ENCODE measurements at places on chromosomes 13 and 19.
A peak's percentile ranks its signal among the peaks of the same experiment; 100 is the strongest.

DNA sequence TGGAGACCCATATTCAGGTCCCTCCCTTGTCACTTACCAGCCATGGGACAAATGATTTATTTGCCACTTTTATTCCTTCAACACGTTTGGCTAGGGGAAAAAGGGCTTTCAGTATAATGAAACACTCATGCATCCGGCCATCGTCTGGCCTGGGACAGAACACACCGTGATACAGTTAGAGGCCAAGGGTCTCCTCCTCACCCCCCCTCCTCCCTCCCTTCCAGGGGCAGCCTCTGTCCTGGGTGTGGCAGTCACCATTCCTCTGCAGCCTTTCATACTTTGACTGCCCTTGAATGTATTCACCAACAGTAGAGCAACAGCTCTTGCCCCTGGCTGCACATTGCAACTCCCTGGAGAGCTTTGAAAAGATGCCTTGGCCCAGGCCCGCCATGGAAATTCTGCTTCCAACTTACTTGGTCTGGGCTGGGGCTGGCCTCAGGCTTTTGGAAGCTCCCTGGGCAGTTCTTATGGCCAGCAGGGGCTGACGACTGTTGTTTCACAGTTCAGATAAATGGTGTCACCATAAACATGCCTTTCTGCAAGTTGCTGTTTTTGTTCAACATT is 3.0 kb downstream of the PAK4 start:
- DNase-seq, result no peak

- DNase-seq, result peak; percentile 4
These were observed 330.3 kb upstream of the MIR17HG start for GRCh38 chr13:91017031-91017668.

DNA sequence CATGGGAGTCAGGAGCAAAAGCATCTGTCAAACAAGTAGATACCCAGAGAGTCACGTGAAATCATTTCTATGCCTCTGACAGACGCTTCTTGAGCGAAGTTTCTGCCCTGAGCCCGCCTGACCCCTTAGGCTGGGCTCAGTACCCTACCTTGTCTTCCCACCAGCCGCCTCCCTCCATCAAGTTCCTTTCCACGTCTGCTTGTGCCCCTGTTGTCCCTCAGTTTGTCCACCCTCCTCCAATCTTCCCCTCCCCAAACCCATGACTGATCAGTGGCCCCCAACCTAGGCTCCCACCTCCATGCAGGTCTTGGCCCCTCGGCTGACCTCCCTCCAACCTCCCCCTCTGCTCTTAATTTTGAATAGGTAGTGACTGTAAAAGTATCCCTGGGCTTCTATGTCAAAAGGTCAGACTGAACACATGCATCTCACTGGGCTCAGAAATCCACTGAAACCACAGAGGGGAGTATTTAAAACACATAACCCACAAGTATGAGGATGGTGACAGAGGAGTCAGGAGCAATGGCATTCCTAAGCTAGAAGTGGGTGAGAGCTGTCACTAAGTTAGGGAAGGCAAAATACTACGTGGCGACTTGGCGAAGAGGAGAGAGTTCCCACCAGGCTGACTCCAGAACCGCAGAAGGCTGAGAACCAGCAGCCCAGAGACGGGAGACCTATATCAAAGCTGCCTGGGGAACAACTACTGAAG is 1.7 kb upstream of the ZNF446 start:
- no peak for DNase-seq

DNA sequence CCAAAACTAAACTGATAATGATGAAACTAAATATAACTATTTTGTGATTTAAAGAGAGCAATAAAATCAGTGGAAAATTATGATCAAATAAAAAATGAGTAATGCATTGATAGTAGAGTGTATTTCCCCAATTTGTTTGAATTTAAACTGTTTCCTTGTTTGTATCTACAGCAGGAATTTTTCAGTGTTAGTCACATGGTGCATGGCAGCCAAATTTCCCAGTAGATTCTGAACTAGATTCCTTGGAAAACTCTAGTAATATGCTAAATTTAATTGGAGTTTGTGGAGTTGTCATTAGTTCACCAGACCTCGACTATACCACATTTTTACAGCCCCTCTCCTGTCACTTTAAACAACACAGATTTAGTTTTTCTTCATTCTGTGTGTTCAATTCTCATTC is 156.2 kb downstream of the PCCA start:
- DNase-seq, result no peak

DNA sequence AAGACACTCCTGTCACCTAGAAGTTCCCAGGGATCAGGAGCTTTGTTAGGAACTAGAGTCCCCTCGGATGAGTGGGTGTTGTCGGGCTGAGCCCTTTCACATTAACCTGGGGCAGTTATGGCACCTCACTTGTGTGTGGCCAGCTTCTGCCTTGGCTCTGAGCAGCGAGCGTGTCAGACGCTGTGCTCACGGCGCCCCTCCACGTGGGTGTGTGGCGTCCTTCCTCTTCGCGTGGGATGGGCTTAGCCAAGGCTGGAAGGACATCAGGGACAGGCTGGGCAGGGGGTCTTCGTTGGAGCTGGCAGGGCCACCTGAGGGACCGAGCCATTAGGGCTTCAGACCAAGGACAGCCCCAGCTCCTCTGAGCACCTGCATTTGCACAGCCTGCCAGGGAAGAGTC is 23.4 kb downstream of the DOT1L start:
- no peak for DNase-seq

All from smooth muscle cell of the brain vasculature (primary cell).